ENCODE measurements at places on chromosomes 11 and 22. TPM values are rescaled to one million over a fixed set of nuclear protein-coding genes. Genes with fewer than 3 reads are reported as not detected.

GRCh38 chr11:6067502-6067901 is 36.9 kb upstream of the OR56A1 start:
- peak; percentile 94 for DNase-seq

GRCh38 chr11:74756571-74756970 is 7.9 kb downstream of the RNF169 start:
- DNase-seq, result no peak

SLC22A12 gene
- polyA plus RNA-seq, result not detected

GRCh38 chr11:114172871-114173444 is 113.4 kb downstream of the ZBTB16 start:
- DNase-seq, result peak; percentile 33

GRCh38 chr11:76777876-76778275 is 5.3 kb upstream of the TSKU start:
- no peak for DNase-seq

RNF215 gene
- polyA plus RNA-seq, result 8.0 TPM

MMP1 gene
- polyA plus RNA-seq, result not detected

GRIK4 gene
- 2.4 TPM for polyA plus RNA-seq

GRCh38 chr11:554428-555226 is 5.9 kb downstream of the LMNTD2 start:
- DNase-seq, result peak; percentile 67

DNA sequence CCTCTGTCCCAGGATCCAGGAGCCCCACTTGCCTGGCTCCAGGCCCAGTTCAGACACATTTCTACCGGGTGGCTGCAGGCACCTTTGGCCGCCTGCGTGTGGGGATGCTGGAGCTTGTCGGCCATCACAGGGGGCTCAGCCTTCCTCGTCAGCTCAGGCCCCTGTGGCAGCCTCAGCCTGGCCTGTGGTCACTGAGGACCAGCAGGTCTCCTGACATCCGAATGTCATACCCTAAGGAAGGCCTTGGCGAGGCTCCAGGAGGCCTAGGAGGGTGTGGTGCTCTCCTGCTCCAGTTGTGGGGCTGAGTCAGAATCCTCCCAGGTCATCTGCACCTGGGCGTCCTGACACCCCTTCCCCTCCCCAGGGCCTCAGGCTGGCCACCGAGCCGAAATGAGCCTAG is 14.9 kb upstream of the SOX10 start:
- DNase-seq, result no peak

ARHGAP8 gene
- 2.5 TPM for polyA plus RNA-seq

NCAM1 gene
- polyA plus RNA-seq, result 295 TPM

GRCh38 chr11:69674267-69674885 is 777 bp downstream of the LTO1 start:
- DNase-seq, result no peak

GRCh38 chr11:114280696-114281095 is 15.5 kb upstream of the NNMT start:
- DNase-seq, result peak; percentile 87

GAB4 gene
- not detected for polyA plus RNA-seq

DNA sequence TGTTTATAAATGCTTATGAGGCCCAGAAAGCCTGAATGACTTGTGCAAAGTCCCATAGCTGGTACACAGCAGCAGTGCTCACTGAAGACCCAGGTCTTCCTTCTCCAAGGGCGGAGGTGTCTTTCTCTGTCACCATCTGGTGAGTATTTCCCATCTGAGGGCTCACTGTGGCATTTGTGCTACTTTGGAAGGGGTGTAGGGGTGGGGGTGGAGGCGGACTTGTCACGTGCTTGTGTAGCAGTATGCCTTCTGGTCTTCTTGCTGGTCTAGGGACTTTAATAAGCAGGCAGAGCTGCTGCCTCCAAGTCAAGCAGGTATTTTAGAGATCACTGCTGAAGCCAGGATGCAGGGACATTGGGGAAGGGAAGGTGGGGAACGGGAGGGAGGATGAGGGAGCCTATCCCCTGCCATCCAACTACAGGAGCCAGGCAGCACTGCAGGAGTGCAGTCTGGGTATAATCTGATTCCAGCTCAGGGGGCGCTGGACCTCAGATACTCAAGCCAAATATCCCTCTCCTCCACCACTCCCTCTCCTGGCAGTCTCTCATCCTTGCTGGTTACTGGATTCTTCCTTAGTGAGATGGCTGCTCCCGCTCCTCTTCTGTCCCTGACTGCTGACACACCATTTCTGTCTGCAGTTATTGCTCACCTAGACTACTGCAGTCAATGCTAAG is 3.4 kb downstream of the ABCC8 start:
- no peak for DNase-seq

CD3D gene
- not detected for polyA plus RNA-seq

C11orf86 gene
- not detected for polyA plus RNA-seq

LRRC32 gene
- 25.9 TPM for polyA plus RNA-seq

DNA sequence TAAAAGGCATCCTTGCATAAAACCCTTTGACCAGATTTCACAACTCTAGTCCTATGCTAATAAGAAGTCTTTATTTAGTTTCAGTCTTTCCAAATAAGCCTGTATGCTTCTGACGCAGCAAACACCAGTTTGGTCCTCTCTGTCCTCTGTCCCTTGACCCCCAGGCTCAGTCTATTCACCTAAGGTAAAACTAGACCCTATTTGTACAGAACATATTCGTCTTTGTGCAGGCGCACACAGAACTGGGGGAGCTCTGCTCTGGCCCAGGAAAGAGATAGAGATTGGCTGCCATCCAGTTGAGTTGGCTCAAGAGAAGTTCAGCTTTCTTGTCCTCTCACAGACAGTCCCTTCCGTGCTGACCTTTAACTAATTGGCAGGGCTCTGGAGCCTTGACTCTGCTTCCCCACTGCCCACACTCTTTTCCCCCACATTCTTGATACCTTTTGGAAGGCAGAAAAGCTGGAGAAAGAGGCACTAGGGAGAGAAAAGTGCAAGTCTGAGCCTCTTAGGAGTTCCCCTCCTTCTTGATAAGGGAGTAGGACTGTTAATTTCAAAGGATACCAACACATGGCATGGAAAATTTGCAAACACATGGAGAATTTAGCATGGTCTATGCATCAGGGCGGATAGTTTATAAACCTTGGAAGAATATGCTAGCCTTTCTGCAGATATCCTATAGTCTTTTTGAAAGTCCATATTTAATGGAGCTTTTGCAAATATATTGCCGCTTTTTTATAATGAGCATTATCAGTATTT is 21.2 kb upstream of the PSMA1 start:
- DNase-seq, result peak; percentile 36

GRCh38 chr11:118175993-118176777 is at the start of gene SCN2B:
Gene SCN2B, minus strand, starts transcription at chr11:118176639. Its CDS starts 208 bp downstream, at chr11:118176431.
- peak; percentile 88 for DNase-seq

DNA sequence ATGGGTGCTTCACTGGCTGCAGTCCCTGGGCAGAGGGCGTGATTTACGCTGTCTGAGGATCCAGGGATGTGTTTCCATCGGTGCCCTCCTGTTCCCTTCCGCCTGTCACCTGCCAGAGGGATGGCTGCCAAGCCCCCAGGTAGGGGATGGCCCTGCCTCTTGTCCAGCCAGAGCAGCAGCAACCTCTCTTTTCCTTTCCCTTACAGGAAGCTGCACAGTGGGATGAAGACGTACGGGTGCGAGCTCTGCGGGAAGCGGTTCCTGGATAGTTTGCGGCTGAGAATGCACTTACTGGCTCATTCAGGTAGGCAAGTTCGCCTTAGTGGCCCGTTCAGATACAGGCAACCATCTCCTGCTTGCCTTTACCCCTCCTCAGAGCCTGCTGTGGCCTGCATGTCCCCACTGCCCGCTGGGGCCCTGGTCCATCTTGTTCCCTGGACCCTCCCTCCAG is 96.6 kb downstream of the ZBTB16 start:
- DNase-seq, result no peak

- no peak for DNase-seq
These were observed 27.3 kb upstream of the L3MBTL2 start for GRCh38 chr22:41177622-41178424.

- DNase-seq, result no peak
These were observed 22.7 kb downstream of the CBX7 start for GRCh38 chr22:39129746-39130145.

GRCh38 chr22:40743768-40744167 is 64.5 kb downstream of the MCHR1 start:
- DNase-seq, result no peak

DNA sequence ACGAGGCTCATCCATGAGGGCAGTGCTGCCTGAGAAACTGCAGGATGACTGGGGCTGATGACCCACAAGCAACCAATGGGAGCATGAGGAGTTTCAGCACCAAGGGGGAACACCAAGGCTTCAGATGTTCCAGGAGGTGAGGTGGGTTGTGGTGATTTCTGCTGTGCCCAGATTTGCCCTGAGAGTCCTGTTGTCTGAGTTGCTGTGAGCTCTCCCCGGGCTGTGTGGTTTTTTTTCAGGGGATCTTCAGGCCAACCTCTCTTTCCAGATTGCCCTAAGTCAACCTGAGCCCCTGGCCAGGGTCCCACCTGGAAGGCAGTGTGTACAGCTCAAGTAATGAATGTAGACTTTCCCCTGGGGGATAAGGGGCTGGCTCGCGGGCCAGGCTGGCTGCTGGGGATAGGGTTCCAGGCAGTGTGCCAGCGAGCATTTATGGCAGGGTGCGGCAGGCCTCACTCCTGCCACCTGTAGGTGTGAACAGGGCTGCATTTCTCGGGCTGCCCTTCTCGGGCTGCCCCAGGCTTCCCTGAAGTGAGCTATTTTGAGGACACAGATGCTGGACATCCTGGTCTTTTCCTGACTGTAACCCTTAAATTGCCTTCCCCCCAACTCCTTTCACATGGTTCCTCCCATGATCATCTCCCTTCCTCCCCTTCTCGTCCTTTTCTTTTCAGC is 9.8 kb downstream of the SLC22A6 start:
- DNase-seq, result peak; percentile 26

GRCh38 chr11:1983601-1983961 is 14.1 kb downstream of the H19 start:
- no peak for DNase-seq

NCAPD3 gene
- 44.1 TPM for polyA plus RNA-seq

GRIA4 gene
- 4.8 TPM for polyA plus RNA-seq

WEE1 gene
- polyA plus RNA-seq, result 21.2 TPM

DNA sequence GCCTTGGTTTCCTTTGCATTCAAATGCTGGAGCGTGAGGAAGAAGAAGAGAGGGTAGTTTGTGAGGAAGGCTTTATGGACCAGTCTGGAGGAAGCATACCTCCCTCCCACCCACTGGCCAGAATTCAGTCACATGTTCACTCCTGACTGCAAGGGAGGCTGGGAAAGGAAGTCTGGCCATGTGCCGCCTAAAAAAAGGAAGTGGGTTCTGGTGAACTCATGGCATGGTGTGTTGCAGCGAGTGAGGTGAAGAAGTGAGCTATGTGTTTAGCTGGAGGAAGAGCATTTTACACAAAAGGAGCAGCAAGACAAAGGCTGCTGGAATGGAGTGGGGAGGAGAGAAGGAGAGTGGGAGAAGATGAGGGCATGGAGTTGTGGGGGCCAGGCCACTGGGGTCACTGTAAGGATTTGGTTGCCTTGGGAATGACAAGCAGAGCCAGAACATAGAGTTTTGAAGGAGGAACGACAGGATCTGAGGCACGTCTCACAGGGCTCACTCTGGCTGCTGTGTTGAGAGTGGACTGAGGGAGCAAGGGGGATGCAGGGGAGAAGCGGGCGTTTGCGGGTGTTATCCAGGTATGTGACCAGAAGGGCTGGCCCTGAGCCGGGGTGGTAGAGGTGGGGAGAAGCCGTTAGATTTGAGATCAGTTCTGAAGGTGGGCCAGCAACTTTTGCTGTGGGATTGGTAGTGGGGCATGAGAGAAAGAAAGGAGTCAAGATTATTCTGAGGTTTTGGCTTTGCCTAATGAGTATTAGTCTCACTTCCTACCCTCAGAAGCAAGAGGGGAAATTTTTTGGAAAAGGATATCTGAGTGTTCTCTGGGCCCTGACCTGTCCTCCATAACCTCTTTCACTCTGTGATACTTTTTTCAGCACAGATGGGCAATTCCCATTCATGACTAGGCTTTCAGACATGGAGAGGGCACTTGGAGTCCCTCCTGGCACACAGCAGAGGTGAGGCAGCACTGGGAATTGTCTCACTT is 26.4 kb downstream of the BMAL1 start:
- DNase-seq, result no peak

GRCh38 chr11:133078012-133078411 is 454.3 kb downstream of the OPCML start:
- no peak for DNase-seq

DNA sequence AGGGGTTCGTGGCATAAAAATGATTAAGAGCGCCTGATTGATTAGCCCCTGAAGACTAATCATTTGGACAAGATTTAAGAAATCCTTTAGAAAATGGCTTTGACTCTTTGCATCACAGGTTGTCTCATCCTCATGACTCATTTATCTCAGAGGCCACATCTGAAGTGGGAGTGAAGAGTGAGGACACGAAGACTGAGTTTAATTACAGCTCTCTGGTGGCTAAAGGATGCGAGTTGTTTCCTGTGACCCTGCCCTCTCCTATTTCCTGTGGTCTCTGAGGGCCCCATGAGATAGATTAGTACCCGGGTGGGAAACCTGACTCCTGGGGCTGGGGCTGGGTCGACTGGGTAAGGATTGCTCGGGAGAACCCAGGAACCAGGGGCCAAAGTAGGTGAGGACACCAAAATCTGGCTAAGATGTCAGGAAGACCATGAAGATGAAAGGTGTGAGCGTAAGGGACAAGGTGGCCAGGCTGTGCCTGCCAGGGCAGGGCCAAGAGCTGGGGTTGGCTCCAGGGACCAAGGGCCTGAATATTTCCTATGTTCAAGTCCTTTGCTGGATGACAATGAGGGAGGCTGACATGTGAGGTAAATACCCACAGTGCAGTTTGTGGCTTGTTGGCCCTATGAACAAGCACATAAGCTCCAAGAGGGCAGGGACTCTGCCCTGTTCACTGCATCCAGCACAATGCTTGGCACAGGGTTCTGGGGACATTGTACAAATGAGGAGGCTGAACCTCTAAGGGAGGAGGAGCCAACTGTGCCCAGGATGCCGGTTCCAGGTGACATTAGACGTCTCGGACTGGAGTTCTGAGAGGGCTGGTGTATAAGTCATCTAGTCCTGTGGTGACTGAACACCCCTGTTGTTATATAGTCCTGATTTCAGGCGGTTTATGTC is 3.6 kb downstream of the OTOG start:
- DNase-seq, result no peak

C11orf97 gene
- not detected for polyA plus RNA-seq

Data from brain (organoid and tissue), 16 donors.